RWPE1 (cell line): ENCODE measurements at places on chromosomes 7 and 10.

DNA sequence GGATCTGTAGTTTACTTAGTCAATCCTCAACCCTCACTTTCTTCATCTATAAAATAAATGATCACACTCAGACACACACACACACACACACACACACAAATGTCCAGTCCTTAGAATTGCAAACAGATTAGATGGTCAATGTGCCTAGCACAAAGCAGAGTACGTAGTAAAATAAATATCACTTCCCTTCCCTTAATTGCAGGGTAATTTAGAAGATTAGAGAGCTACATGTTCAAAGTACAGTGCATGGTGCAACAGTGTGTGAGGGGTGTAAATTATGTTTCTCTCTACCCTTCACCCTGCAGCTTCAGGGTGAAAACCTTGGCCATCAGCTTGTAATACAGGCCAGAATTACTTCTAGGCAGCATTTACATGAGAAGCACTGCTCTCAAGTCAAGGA, 187.0 kb upstream of the GHITM start:
- no peak for DNase-seq

GRCh38 chr7:86643561-86644281, at the start of gene GRM3:
Gene GRM3, plus strand, starts transcription at chr7:86643909. Its CDS starts 121,237 bp downstream, at chr7:86765146.
- DNase-seq: peak; percentile 12

GRCh38 chr10:10054466-10054865, 963.2 kb upstream of the CELF2 start:
- no peak for DNase-seq

- no peak for DNase-seq
Observed at GRCh38 chr10:37854626-37855025, 2.8 kb downstream of the ZNF248 start.

- DNase-seq: no peak
Observed at GRCh38 chr10:18290651-18291313, 150.6 kb downstream of the CACNB2 start.

DNA sequence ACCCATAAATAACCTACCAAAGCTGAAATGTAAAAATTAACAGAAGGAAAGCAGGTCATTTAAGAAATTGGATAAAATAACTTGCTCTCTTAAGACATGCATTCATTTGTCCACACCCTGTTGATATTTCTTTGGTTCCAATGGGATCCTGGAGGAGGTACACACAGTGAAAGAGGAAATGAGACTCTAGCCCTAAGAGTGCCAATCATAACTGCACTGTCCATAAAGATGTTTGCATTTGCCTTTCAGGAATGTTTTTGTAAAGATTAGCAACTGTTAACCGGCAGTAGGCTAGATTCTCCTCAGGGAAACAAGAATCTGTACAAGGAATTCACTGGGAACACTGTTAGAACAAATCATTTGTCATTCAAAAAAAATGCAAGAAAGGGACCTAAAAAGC, 61.0 kb downstream of the MEOX2 start:
- DNase-seq: no peak

DNA sequence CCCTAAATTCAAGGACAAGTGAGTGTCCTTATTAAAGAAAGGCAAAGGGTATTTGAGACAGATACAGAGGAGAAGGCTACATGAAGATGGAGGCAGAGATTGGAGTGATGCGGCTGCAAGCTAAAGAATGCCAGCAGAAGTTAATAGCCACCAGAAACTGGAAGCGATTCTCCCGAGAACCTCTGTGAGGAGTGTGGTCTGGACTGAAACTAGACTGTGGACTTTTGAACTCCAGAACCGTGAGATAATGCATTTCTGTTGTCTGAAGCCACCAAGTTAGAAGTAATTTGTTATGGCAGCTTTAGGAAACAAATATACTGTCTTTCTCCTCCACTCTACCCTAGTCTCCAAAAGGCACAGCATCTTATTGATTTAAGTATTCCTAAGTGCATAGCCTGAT, 80.3 kb upstream of the CREB5 start:
- no peak for DNase-seq

- no peak for DNase-seq
Observed at GRCh38 chr7:95986178-95986764, 213.9 kb downstream of the DYNC1I1 start.
